ENCODE measurements at places on chromosomes 6 and 20.

DNA sequence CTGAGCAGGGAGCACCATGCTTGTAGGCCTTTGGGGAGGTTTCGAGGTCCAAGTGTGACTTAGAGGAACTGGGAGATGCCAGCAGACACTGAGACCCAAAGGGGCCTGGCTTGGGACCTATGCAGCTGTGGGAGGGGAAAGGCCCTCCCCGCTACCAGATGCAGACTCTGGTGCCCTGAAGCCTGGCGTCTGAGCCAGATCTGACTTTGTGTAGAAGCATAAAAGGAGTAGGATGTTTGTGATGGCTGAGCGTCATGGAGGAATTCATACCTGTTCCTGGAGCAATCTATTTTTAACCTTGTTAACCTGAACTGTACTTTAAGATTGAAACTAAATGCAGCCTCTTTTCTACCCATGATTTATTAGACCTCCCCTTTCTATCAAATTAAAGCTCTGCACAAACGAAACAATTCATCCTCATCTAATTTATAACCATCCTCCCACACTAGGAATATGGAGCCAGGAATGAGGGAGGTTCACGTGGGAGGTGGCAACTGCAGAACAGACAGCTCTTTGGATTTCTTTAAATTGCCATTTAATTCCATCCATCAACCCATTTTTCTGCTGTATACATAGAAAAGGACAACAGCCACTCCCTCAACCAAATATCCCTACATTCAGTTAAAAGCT is 172.6 kb upstream of the AGPAT4 start:
- DNase-seq = no peak

DNA sequence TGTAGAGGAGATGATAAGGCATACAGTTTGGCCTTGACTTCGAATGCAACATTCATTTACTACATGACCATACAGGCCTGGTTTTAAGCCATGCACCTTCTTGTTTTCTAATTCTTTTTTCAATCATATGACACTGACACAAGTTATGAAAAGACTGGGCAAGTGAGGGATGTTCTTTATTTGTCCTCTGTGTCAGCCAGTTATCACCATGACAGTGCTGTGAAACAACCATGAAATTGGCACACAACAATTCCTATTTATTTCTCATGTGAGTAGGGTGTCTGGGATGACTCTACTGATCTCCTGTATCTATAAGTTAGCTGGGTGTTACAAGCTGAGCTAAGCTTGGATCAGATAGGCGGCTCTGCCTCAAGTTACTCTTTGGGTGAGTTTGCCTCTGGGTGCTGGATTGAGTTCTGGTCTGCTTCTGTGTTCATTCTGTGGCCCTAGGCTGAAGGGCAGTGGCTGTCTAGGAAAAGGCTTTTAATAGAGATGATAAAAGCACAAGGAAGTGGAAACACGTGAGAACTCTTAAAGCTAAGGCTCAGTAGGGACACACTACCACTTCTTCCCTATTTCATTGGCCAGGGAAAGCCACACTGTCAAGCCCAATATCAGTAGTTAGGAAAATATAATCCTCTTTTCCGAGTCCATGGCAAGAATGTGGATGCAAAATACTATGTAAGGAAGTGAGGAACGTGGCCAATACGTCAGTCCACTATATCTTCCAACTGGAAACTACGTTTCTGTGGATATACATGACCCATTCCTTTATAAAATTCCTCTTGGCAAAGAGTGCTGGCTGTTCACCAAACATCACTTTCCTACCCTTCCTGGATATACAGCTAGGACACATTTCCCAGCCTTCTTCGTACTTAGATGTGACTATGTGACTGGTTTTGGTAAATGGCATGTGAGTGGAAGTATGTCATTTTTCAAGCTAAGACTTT is 126.2 kb upstream of the RNF24 start:
- no peak for DNase-seq

DNA sequence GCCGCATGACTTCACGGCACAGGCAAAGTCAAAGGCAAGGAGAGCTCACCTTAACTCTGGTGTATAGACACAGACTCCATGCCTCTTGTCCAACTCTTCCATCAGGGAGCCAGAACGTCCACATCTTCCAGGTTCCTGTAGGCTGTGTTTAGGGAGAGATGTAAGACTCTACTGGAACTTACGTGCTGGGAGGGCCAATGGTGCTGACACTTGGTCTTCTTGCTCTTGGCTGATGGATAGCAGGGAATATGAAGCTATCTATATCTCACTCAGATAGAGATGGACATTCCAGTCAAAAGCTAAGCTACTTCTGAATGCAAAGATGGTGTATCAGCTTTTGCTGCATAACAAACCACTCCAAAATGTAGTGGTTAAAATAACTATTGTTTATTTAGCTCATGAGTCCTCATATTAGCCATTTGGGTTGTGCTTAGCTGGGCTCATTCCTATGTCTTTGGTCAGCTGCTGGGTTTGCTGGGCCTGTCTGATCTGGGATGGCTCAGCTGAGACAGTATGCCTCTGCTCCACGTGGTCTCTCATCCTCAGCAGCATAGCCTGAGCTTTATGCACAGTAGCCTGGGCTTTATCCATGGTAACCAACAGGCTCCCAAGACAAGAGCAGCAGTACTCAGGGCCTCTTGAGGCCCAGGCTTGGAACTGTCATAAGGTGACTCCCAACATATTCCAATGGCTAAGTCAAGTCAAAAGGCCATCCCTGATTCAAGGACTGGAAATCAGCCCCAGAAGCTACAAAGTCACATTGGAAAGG is 111.6 kb downstream of the SNX5 start:
- DNase-seq = no peak

DNA sequence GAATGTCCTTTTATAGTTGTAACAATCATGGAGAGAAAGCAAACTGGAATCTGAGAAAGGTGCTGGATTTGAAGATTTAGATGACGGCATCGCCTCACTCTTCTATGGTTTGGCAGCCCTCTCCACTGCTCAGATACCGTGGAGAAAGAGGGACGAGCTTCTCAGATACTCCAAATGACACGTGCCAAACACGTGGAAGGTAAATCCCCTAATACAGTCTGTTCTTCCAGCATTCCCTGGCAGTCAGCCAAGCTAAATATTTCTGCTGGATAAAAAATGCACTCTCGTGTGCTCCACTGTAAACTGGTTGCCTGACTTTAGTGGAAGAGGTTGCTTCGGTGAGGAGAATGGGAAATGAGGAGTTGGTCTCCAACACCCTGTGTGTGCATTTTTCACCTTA is 16.7 kb upstream of the PRDM1 start:
- DNase-seq = no peak

DNA sequence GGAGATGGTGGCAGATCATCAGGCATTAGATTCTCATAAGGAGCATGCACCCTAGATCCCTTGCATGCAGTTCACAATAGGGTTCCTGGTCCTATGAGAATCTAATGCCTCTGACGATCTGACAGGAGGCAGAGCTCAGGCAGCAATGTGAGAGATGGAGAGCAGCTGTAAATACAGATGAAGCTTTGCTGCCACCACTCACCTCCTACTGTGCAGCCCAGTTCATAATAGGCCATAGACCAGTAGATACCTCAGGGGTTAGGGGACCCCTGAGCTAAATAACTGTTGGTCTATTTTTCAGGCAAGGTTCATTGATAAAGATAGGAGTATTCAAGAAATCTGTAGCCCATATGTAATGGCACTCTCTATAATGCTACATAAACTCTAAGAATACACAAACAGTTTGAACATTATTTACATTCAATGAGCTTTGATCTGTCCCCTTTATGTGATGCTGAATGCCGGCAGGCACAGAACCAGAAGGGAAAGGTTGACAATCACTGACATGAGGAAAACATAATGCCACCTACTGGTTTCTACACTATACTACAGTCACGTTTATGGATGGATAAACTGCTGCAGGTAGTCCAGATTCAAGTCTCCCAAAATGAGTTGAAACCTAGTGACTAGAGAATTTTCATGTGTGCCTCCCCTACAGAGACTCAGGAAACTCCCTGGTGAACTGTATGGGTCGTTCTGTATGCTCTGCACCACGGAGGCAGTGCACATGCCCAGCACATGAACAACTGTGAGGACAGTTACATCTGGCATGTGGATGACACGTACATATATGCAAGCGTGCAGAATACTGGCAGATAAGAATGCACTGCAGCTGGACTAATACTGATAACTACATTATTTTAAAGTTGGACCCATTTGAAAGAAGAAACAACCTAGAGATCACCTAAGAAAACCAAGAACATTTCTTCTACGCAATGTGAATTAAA is 72.0 kb downstream of the DST start:
- DNase-seq = no peak

DNA sequence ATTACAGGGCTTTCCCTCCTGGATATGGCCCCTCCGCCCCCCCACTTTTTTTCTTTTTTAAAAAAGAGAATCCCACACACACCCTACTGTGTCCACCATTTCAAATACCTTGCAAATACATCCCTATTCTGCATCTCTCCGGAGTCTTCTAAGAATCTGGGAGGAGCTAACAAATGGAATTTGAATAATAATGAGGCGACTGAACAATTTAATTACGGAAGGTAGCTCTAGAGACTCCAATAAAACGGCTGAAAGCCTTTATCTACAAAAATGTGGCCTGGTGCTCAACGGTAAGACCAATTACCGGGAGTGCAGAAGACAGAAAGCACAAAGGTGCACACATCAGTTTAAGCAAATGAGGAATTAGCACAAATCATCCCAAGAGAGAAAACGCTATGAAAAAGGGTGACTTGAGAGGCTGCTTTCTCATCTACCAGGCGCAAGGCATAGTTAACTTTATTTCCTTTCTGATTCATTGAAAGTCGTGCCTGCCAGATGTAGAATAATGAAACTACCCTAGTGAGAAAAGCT is 1.8 kb downstream of the RRAGD start:
- DNase-seq = no peak

- peak; percentile 70 for DNase-seq
Measured at GRCh38 chr6:6820641-6821238, 232.2 kb downstream of the LY86 start.

DNA sequence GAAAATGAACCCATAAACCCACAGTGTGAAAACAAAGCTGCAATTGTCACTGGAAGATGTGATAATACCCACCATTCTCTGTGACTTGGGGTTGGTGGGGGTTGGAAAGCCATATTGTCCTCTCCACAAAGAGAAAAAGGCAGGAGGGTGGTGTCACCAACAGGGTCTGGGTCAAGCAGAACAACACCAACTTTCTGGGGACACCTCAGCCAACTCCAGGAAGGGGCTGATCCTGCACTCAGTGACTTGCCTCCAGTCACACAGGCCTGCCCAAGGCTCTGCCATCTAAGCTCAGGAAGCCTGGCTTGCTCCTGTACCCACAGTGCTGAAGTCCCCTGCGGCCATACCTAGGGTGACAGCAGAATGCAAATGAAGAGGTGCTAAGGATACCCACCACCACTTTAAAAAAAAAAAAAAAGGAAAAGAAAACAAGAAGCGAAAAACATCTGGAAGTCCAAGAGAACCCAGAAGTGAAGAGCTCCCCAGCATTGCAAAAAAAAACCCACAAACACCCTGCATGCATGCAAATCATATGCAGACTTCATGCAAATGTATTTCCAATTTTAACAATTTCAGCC is 110.6 kb downstream of the PREX1 start:
- DNase-seq = no peak

GRCh38 chr6:13165502-13166172 is 162.7 kb downstream of the TBC1D7 start:
- DNase-seq = peak; percentile 27

DNA sequence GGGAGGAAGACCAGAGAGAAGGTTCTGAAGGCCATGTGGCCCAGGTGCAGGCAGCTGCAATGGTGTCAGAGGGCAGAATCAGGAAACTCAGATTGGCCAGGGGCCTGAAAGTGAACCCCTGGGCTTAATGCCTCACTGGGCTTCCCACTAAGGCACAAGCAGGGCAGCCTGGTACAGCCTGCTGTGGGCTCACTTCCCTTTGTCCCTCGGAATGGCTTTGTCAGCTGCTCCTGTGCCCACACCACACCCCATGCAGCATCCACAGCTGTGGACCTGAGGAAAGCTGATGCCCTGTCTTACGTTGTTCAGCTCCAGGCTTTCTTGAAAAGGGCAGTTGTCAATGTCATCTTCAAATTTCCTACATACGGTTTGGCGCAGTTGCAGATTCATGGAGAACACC is 2.4 kb downstream of the CST9 start:
- no peak for DNase-seq

GRCh38 chr6:9086331-9086730 is 651.0 kb upstream of the SLC35B3 start:
- DNase-seq = no peak

GRCh38 chr6:156774863-156775405 is 2.2 kb upstream of the ARID1B start:
- no peak for DNase-seq

DNA sequence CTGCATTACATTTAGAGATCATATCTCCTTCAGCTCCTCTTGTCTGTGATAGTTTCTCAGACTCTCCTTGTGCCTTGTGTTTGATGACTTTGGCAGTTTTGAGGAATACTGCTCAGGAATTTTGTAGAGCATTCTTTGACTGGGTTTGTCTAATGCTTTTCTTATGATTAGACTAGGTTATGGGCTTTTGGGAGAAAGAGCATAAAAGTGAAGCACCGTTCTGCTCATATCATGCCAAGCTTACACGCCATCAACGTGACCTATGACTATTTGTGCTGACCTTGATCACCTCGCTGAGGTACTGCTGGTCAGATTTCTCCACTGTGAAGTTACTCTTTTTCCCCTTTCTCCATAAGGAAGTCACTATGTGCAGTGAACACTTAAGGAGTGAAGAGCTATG is 256.0 kb downstream of the LY86 start:
- no peak for DNase-seq

GRCh38 chr6:16982807-16983206 is 119.0 kb upstream of the STMND1 start:
- DNase-seq = no peak

GRCh38 chr6:112563368-112563767 is 216.2 kb downstream of the RFPL4B start:
- DNase-seq = no peak

GRCh38 chr20:51140671-51141070 is 117.8 kb upstream of the KCNG1 start:
- DNase-seq = no peak

DNA sequence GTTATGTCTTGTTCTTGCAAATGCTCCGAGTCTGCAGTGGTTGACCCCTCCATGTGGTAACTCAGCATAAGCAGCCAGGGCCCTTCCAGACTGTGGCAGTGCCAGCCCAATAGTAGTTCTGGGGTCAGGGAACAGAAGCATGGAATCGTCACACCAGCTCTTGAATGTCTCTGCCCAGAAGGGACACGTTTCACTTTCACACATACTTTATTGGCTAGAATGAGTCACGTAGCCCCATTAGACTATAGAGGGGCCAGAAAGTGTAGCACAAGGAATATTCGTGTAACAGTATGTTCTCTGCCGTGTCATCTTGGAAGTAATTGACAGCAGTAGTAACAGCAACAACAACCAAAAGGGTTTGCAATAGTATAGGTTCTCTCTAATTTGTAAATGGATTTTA is 254.7 kb downstream of the FARS2 start:
- DNase-seq = no peak

GRCh38 chr6:43676962-43677606 is 10.5 kb downstream of the MRPS18A start:
- DNase-seq = no peak

GRCh38 chr20:12949429-12949980 is 59.3 kb upstream of the SPTLC3 start:
- DNase-seq = no peak

GRCh38 chr6:105282631-105283585 is 103.1 kb upstream of the POPDC3 start:
- DNase-seq = no peak

- DNase-seq = no peak
Measured at GRCh38 chr6:137399881-137400443, 94.2 kb downstream of the OLIG3 start.

- DNase-seq = no peak
Measured at GRCh38 chr6:150450918-150451317, 82.1 kb downstream of the IYD start.
